Activated CD4-positive, alpha-beta memory T cell treated with anti-CD3 and anti-CD28 coated beads, Interleukin-2, amount 10 ng/mL, durations not matched to agents 7 days and 5 days (primary cell): ENCODE measurements at places on chromosomes 2 and 18. TPM values are rescaled to one million over a fixed set of nuclear protein-coding genes. Genes with fewer than 3 reads are reported as not detected.

DNA sequence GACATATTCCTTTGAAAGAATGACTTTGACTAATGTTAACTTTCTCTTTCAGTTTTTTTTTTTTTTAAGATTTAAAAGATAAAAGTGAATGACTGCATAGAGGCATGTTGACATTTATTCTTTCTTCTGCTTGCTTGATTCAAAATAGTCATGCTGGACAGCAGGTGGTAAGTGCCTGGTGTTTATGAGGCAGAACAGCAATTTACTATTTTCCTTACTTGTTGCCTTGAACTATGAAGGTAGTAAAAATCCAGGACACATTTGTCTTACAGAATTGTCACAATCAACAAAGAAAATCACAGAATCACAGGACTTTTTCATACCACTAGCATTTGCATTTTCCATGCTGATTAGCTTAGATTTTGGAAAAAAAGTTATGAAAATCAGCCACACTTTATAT is 388.3 kb downstream of the CTNNA2 start:
- DNase-seq = no peak
- no peaks in the 10 kb centered on the region for H3K27me3 ChIP-seq
- no peaks in the 10 kb centered on the region for H3K4me1 ChIP-seq
- no peaks in the 10 kb centered on the region for H3K36me3 ChIP-seq
- no peak overlapping the region for H3K27ac ChIP-seq

DNA sequence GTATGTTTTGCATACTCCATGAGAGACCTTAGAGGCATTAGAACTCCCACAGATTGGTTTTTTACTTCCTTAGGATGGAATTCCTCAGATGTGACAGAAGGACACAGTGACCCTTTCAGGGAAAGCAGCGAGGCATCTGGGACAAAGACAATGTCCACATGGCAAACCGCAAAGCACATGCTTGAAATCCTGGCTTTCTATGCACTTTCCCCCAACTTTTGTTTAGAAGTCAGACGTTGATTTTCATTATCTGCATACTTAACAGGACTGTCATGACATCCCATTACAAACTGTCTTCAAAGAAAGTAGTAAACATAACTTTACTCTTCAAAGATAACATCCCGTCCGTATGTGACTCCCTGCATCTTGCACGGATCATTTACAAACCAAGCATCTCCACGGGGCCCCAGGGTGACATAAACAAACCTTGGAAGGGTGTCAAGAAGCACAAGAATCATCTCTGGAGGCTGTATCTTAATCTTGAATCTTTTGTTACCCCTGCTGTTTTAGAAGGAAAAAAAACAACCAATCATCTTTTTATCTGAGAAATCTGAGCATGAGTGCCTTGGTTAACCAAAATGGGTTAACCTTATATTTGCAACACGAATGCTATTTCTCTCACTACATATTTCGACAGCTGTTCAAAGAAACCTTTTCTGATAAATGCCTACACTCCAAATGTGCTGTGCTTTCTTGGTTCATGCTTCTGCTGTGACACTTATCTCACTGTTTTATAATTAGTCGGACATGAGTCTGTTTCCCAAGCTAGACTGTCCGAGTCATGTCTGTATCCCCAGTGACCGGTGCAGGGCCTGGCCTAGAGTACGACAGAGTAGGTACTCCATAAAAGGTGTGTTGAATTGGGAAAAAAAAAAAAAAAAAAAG is 90.8 kb downstream of the CCBE1 start:
- H3K27ac ChIP-seq = no peak overlapping the region
- no peak for DNase-seq
- no peaks in the 10 kb centered on the region for H3K4me1 ChIP-seq
- H3K36me3 ChIP-seq = no peaks in the 10 kb centered on the region
- no peaks in the 10 kb centered on the region for H3K27me3 ChIP-seq

HOXD8 gene
- total RNA-seq = not detected

GRCh38 chr18:77380695-77381094 is 131.0 kb downstream of the GALR1 start:
- no peaks in the 10 kb centered on the region for H3K4me1 ChIP-seq
- no peak for DNase-seq
- no peak overlapping the region for H3K27ac ChIP-seq
- no peaks in the 10 kb centered on the region for H3K36me3 ChIP-seq
- H3K27me3 ChIP-seq = peaks cover 23% of the 10 kb centered on the region

DNA sequence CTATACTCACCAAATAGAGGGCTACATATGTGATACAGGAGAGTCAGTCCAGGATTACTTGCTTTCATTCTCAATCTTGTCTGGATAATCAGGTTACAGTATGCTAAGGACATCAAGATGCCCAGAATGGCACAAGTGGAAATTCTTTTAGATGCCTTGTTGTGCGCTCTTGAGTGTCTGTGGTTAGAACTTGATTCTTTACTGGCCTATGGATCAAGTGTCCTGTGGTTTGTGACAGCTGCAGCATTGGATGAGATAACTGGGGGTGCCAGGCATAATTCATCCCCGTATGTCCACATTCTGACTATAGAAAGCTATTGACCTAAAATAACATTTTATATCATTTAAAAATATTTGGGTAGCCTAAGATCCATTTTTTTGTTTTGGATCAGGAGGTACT is 40.1 kb downstream of the CDC42EP3 start:
- no peaks in the 10 kb centered on the region for H3K27me3 ChIP-seq
- no peak overlapping the region for H3K27ac ChIP-seq
- H3K36me3 ChIP-seq = peaks cover 23% of the 10 kb centered on the region
- H3K4me1 ChIP-seq = peaks cover 66% of the 10 kb centered on the region

DNA sequence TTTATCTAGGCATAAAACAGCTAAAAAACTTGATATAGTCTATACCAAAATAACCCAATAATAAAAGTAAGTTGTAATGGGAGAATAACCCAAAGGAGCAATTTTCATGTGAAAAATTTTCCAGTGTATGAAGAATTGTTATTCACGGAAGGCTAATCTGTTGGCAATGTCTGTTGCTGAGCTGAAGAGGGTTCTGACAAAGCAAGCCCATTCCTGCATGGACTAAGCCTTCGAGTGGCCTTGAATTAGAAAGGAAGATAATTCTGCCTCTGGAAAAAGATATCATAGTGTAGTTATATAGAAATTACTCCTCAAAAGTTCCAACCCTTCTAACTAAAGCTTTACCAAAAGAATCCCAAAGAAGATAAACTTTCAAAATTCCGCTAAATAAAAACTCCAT is 101.5 kb downstream of the MAP2 start:
- no peaks in the 10 kb centered on the region for H3K36me3 ChIP-seq
- peaks cover 2% of the 10 kb centered on the region for H3K4me1 ChIP-seq
- DNase-seq = no peak

HIBCH gene
- 16.2 TPM for total RNA-seq
